Aorta (tissue), 5 donors: ENCODE measurements at places on chromosomes 1 and 21. TPM values are rescaled to one million over a fixed set of nuclear protein-coding genes. Genes with fewer than 3 reads are reported as not detected.

- no peak for DNase-seq
- no peaks in the 10 kb centered on the region for H3K4me1 ChIP-seq
- H3K27me3 ChIP-seq = no peaks in the 10 kb centered on the region
- no peak overlapping the region for H3K27ac ChIP-seq
Measured at GRCh38 chr1:18632783-18633421, 2.3 kb downstream of the PAX7 start.

- H3K36me3 ChIP-seq = no peaks in the 10 kb centered on the region
- no peak for DNase-seq
- H3K4me3 ChIP-seq = no peak overlapping the region
- H3K27ac ChIP-seq = no peak overlapping the region
- no peaks in the 10 kb centered on the region for H3K27me3 ChIP-seq
Measured at GRCh38 chr1:41455479-41456332, 28.8 kb downstream of the EDN2 start.

GRCh38 chr1:2585318-2586092 is 1.1 kb upstream of the PRXL2B start:
- peak; percentile 83 for DNase-seq
- H3K36me3 ChIP-seq = no peaks in the 10 kb centered on the region
- peak overlapping the region; percentile 45 for H3K27ac ChIP-seq
- no peaks in the 10 kb centered on the region for H3K27me3 ChIP-seq
- H3K4me1 ChIP-seq = no peaks in the 10 kb centered on the region

- H3K36me3 ChIP-seq = no peaks in the 10 kb centered on the region
- DNase-seq = no peak
- H3K27ac ChIP-seq = no peak overlapping the region
- H3K4me1 ChIP-seq = no peaks in the 10 kb centered on the region
Measured at GRCh38 chr1:62295921-62296491, 23.2 kb downstream of the KANK4 start.

- H3K4me3 ChIP-seq = no peak overlapping the region
- no peak overlapping the region for H3K27ac ChIP-seq
- DNase-seq = no peak
- H3K27me3 ChIP-seq = no peaks in the 10 kb centered on the region
- H3K36me3 ChIP-seq = no peaks in the 10 kb centered on the region
Measured at GRCh38 chr1:96164053-96164452, 557.5 kb upstream of the PTBP2 start.

DNA sequence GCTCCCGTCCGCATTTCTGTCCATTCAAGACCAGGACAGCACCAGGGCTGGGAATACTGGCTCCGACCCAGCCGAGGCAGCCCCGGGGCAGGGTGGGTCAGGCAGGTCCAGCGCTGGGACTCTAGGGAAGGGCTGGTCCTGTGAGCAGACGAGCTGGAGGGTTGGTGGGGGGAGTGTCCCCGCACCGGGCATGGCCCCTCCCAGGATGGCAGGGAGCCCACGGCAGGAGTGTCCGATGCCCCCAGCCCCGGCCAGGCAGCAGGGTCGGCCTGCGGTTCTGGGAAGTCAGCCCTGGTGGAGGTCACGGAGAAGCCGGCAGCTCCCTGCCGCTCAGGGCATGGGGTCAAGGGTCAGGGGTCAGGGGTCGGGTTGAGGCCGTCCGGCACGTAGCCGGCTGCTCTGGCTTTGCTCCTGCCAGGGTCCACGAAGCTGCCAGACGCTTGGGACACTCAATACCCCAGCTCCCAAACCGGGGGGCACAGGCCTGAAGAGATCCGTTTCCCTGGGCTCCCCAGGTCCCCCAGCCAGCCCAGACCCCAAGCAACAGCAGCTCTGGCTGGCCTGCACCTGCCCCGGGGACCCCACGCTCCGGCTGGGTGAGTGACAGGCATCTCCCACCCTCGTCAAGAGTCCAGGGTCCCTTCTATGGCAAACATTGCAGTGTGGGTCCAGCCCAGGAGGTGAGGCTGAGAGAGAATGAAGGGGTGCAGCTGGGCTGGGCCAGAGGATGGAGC is 6.7 kb downstream of the C1QTNF12 start:
- no peaks in the 10 kb centered on the region for H3K4me1 ChIP-seq
- no peaks in the 10 kb centered on the region for H3K27me3 ChIP-seq
- H3K4me3 ChIP-seq = no peak overlapping the region
- H3K36me3 ChIP-seq = no peaks in the 10 kb centered on the region
- DNase-seq = no peak

GRCh38 chr1:27000817-27001460 is 7.4 kb downstream of the TRNP1 start:
- no peaks in the 10 kb centered on the region for H3K4me1 ChIP-seq
- no peaks in the 10 kb centered on the region for H3K36me3 ChIP-seq
- H3K27me3 ChIP-seq = no peaks in the 10 kb centered on the region
- DNase-seq = peak; percentile 56
- no peak overlapping the region for H3K4me3 ChIP-seq
- peak overlapping the region; percentile 74 for H3K27ac ChIP-seq

DNA sequence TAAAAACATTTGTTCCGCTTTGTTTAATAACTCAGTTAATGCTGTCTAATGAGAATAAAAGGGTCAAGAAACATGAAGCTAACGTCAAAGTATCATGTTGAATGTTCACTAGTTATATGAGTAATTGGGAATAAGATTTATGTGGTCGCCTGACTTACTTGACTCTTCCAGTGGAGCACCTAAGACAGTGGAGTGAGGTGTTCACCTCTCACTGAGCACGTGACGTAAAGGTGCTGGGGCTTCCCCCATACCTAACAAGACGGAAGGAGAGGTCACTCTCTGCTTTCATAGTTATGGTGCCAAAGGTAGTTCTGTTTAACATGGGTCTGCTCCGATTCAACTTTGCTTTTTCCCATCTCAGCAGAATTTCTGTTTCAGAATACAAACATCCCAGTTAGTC is 686 bp downstream of the KMO start:
- H3K4me3 ChIP-seq = no peak overlapping the region
- H3K4me1 ChIP-seq = no peaks in the 10 kb centered on the region
- no peaks in the 10 kb centered on the region for H3K27me3 ChIP-seq

DNA sequence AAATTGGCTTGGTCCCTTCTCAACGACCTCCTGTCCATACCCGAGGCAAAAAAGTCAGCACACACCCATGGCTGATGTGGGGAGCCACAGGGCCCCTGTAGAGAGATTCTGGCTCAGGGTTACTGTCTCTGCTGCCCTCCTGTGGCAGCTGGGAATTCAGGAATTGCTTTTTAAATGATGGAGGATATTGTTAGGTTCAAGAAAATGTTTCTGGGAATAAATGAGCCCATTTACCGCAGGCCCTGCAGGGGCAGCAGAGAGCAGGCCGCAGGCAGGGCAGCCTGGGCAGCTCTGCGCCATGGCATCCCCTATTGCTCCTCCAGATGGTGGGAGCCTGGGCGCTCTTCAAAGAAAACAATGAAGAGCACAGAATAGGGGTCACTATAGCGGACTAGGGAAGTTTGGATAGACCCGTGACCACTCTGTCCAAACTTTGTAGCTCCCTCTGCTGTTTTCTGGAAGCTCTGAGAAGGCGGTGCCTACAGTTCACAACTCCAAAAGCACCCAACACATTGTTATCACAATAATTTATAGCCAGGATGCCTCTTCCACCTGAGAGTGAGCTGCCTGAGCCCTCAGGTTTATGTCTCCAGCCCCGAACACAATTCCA is 201.1 kb downstream of the BACH1 start:
- H3K4me1 ChIP-seq = no peaks in the 10 kb centered on the region
- H3K27ac ChIP-seq = no peak overlapping the region
- H3K36me3 ChIP-seq = no peaks in the 10 kb centered on the region
- DNase-seq = no peak
- H3K4me3 ChIP-seq = no peak overlapping the region
- H3K27me3 ChIP-seq = no peaks in the 10 kb centered on the region

- H3K36me3 ChIP-seq = no peaks in the 10 kb centered on the region
- no peak for DNase-seq
- no peak overlapping the region for H3K4me3 ChIP-seq
- no peaks in the 10 kb centered on the region for H3K27me3 ChIP-seq
- no peaks in the 10 kb centered on the region for H3K4me1 ChIP-seq
Measured at GRCh38 chr1:186753241-186753640, 73.0 kb upstream of the PTGS2 start.

GRCh38 chr21:41170442-41170841 is 2.5 kb downstream of the BACE2 start:
- peak overlapping the region; percentile 32 for H3K27ac ChIP-seq
- H3K4me3 ChIP-seq = no peak overlapping the region
- DNase-seq = peak; percentile 82
- no peaks in the 10 kb centered on the region for H3K36me3 ChIP-seq

DNA sequence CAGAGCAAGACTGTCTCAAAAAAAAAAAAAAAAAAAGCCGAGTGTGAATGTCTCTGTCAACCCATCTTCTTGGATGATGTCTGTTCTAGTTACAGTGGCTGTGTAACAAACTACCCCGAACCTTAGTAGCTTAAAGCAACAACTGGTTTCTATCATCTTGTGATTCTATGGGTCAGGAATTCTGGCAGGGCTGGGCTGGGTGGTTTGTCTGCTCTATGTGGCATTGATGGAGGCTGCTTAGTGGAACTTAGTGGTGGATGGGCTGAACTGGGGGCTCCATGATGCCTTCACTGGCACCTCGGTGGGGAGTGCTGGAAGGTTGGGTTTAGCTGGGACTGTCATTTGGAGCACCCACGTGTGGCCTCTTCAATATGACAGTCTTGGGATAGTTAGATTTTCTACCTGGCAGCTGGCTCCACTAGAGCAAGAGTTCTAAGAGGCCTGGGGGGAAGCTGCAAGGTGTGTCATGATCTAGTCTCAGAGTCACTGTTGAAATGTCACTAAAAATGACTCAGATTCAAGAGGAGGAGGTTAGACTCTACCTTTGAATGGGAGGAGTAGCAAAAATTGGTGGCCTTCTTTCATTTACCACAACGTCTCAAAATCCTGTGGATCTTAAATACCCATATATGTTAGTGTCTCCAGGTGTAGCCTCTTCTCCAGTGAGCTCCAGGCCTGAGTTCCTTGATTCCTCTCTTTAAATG is 18.6 kb downstream of the ACOT11 start:
- H3K36me3 ChIP-seq = no peaks in the 10 kb centered on the region
- DNase-seq = peak; percentile 21
- H3K4me3 ChIP-seq = no peak overlapping the region

DNA sequence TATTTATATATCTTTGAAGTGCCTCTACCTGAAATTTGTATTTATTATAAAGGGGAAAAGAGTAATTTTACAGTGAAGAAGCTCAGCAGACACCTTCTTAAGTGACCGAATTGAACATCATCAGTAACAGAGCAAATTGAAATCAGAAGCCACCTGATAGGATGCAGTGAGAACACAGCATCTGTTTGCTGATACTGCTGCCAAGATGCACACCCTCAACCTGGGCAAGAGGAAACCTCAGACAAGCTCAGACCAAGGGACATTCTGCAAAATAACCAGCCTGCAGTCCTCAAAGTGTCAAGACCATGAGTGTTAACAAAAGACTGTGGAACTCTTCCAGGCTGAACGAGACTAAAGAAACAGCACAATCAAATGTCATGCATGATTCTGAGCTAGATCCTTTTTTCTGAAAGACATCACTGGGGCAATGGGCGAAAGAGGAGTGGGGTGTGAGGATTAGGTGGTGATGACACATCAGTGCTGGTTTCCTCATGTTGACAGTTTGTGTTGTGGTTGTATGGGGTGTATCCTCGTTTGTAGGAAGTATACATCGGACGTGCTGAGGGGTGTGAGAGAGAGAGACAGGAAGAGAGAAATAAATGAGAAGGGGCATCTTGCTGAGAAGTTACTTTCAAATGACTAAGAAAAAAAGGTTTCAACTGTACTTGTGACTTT is 103.7 kb downstream of the ABCA4 start:
- H3K4me3 ChIP-seq = no peak overlapping the region
- H3K4me1 ChIP-seq = no peaks in the 10 kb centered on the region
- no peak overlapping the region for H3K27ac ChIP-seq
- H3K36me3 ChIP-seq = no peaks in the 10 kb centered on the region
- no peaks in the 10 kb centered on the region for H3K27me3 ChIP-seq

DNA sequence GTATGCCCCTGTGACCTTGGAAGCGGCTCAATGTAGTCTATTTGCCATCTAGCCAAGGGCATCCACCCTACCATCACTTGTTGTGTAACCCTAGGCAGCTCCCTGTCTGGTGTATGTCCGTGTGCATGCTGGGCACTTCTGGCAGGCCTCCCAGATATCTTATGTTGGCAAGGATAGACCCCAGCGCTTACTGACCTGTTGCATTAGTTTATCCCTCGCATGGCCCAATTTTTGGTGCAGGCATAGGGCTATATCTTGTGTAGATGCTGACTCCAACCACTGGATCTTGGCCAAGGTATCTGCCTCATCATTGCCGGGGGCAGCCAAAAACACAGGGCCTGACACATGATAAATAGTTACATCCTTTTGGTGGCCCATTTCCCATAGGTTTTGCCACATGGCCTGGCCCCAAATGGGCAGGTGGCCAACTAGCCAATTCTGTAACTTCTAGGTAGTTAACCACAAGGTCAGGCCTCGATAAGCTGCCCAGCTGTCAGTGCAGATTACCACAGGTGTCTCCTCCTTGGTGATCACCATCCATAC is 14.0 kb upstream of the TBX19 start:
- no peak overlapping the region for H3K4me3 ChIP-seq
- no peaks in the 10 kb centered on the region for H3K36me3 ChIP-seq
- H3K4me1 ChIP-seq = no peaks in the 10 kb centered on the region

- H3K27me3 ChIP-seq = peaks cover 1% of the 10 kb centered on the region
- H3K4me3 ChIP-seq = no peak overlapping the region
- no peaks in the 10 kb centered on the region for H3K36me3 ChIP-seq
- no peak for DNase-seq
Measured at GRCh38 chr1:245510144-245510543, 355.4 kb downstream of the KIF26B start.

DNA sequence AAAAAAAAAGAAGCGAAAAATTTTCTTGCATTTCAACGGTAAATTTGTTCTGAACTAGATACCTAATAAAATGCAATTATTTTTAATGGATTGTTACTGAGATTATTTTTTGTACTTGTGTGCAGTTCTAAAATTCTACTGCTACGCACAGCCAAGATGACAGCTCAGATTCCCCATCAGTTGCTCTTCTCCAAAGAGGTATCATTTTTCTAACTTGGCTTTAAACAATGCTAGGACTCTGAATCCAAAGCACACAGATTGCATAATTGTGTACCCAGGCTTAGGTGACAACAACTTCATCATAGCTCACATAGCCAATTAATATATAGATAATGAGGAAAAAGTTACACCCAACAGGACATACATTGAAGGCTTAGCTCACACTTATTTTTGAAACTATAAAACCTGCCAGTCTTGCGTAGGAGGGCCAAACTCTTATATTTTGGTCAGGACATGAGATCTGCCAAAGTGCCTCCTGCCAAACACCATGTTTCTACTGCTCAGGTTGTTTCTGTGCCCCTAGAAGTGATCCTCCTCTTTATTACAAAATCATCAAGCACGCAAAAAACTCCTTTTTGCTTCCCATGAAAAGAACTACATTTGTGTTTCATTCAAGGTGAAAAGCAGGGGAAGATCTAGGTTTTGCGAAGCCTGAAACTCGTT is 10.6 kb upstream of the ZNHIT6 start:
- H3K27ac ChIP-seq = no peak overlapping the region
- no peaks in the 10 kb centered on the region for H3K27me3 ChIP-seq
- H3K4me3 ChIP-seq = no peak overlapping the region
- H3K4me1 ChIP-seq = no peaks in the 10 kb centered on the region
- no peaks in the 10 kb centered on the region for H3K36me3 ChIP-seq

GRCh38 chr1:1216770-1217620 is 3.0 kb upstream of the TNFRSF4 start:
- H3K36me3 ChIP-seq = peaks cover 5% of the 10 kb centered on the region
- H3K27me3 ChIP-seq = no peaks in the 10 kb centered on the region
- H3K4me3 ChIP-seq = no peak overlapping the region

Gene HPCAL4
- polyA plus RNA-seq = not detected

Gene SH3BGR
- polyA plus RNA-seq = 43.9 TPM

Gene ANGPTL1
- 43.8 TPM for polyA plus RNA-seq

Gene EYA3
- polyA plus RNA-seq = 3.4 TPM

Gene SEMA4A
- polyA plus RNA-seq = 4.7 TPM

Gene GPR37L1
- not detected for polyA plus RNA-seq
